MG63 (cell line): ENCODE measurements at places on chromosomes 5 and 9. TPM values are rescaled to one million over a fixed set of nuclear protein-coding genes. Genes with fewer than 3 reads are reported as not detected.
A peak's percentile ranks its signal among the peaks of the same experiment; 100 is the strongest.

Gene LHX3
- not detected in 2 replicates for total RNA-seq

DNA sequence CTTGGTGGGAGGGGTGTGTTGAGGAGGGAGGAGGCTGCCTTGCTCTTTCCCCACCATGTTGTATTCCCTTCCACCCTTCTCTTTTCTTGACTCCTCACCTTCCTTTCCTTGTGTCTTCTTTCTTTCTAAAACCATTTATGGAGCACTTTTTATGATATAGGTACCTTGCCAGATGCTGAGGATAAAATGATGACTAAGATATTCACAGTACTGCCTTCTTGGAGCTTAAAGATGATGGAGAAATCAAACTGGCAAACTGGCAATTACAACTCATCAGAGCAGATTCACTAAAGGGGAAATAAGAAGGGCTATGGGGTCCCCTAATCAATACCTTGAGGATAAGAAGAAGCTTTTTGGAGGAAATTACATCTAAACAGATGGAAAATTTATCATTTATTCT, 273.2 kb upstream of the MEF2C start:
- DNase-seq, result no peak

DNA sequence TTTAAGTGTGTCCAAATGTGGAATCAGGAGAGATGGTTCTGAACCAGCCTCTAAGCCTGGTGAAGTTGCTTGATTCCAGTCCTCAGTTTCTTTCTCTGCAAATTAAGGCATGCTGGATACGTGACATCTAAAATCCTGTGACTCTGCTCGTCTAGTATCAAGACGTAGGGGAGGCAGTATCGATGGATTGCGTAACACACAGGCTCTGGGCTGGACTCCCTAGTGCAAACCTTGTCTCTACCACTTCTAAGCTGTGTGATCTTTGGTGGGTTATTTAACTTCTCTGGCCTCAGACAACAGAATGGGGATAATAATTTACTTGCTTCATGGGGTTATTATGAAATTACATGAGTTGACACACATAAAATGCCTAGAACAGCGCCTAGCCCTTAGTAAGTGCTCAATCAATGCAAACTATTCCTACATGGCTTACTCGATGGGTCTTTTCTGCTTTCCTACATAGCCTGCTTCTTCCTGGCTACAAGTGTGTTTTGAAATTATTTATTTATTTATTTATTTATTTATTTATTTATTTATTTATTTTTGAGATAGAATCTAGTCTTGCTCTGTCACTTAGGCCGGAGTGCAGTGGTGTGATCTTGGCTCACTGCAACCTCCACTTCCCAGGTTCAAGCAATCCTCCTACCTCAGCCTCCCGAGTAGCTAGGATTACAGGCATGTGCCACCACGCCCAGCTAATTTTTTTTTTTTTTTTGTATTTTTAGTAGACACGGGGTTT, 102.1 kb downstream of the EGFLAM start:
- DNase-seq, result no peak

DNA sequence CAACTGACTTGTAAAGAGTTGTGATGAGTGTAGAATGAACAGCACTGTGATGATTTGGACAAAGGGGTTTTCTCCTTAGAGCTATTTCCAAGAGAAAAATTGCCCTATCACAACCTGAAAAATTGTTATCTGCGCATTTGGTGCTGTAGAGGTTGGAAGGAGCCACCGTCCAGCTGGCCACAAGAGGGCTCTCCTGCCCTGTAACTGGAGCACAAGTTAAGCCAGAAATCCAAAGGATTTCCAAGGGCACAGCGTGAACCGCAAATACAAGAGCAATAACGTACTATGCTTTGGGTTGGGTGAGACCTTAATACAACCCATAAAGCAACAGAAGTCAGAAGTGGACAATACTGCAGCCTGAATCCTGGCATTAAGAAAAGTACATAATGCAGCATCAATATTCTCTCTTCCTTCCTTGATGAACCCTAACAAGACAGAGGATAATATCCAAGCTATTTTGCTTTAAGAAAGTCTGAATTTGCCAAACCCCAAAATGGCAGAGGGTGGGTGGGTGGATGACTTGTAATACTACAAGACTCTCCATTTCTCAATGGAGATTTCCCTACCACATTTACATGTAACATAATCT, 56.8 kb upstream of the SMIM32 start:
- peak; percentile 66 for DNase-seq

DNA sequence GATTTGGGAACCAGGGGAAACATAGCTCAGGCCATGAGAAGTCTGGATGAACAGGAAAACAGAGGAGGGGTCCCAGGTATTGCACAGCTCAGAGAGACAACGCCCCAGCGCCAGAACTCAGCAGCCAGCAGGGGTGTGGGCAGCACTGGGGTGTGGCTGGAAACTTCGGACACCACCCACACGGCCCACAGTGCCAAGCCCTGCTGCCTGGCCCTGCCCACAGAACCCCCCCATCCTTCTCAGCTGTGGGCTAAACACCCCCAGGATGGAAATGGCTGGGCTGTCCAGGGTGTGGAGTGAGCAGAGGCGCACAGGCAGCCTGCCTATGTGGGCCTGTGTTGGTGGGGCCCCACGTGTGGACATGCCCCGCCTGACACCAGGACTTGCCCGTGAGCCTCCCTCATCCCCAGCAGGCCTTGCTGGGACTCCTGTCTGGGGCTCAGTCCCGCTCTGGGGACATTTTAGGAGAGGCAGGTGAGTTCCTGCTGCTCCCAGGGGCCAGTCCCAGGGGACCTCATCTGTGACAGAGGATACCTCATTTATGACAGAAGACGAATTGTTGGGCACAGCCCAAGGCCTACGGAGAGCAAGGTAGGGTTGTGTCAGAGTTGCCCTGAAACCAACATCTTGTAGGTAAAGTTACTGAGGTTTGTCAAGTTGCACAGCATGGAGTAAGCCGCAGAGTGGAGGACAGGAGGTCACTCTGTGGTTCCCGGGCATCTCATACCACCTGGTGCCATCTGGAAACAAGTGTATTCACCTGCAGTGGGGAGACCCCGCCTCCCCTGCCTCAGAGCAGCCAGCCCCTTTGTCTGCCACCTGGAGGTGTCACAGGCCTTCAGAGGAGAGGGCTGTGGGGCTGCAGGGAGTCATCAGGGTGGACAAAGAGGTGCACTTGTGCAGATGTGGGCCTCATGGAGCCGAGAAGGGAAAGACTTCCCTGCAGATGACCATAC, 183.2 kb downstream of the AUH start:
- no peak for DNase-seq

Gene SMU1
- total RNA-seq, result 26.6 and 27.1 TPM in 2 replicates

DNA sequence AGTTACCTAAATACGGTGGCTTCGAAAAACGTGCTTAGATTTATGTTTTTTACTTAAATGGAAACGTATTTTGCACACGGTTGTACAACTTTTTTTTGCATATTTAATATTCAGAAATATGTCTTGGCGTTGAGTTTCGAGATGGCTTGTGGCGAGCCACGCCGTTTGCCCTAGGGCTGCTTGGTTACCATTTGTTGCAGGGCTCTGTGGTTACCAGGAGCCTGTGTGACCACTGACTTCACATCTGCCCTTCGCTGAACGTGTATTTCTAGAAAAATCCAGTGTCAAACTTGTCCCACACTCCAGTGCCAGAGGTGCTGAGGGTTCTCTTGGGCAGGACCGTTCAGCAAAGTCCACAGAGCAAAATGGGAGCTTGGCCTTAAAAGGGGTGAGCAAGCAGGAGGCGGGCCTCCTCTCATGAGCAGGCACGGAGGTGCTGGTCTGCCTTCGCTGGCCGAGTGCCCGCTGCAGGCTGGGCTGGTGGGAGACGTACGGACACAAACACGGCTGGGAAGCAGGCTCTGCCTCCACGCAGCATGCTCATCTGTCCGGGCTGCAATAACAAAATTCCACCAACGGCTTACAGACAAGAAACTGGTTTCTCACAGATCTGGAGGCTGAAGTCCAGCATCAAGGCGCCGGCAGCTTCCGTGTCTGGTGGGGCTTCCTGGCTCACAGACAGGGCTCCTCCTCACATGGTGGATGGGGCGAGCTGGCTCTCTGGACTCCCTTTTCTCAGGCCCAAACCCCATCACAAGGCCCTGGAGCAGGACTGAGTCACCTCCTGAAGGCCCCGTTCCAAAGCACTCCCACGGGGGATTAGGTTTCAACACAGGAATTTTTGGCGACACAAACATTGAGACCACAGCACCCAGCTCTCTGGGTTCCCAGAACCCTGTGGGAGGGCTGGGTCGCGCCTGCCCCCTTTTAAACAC, 5.4 kb downstream of the MRPL36 start:
- DNase-seq, result peak; percentile 100

Gene REEP2
- 1.4 and 1.8 TPM in 2 replicates for total RNA-seq

Gene RASEF
- total RNA-seq, result 0.92 TPM in 1 of 2 replicates, not detected in the other

Gene IL4
- total RNA-seq, result not detected in 2 replicates

DNA sequence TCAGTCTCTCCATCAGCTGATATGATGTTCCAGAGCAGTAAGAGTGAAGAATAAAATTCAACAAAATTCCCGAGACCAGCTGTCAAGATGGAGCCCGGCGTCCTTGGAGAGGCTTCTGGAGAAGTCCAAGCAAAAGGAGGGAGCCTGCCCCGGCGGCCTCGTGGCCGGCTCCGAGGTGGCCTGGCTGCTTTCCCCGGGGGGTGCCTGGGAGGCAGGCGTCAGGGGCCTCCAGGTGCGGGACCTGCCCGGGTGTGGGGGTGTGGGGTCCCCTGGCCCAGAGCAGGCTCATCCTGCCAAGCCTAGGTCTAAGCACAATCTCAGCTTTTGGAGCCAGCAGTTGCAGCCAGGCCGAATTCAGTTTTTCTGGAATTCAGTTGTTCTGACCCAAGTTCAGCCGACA, 122.6 kb upstream of the IQGAP2 start:
- DNase-seq, result no peak

DNA sequence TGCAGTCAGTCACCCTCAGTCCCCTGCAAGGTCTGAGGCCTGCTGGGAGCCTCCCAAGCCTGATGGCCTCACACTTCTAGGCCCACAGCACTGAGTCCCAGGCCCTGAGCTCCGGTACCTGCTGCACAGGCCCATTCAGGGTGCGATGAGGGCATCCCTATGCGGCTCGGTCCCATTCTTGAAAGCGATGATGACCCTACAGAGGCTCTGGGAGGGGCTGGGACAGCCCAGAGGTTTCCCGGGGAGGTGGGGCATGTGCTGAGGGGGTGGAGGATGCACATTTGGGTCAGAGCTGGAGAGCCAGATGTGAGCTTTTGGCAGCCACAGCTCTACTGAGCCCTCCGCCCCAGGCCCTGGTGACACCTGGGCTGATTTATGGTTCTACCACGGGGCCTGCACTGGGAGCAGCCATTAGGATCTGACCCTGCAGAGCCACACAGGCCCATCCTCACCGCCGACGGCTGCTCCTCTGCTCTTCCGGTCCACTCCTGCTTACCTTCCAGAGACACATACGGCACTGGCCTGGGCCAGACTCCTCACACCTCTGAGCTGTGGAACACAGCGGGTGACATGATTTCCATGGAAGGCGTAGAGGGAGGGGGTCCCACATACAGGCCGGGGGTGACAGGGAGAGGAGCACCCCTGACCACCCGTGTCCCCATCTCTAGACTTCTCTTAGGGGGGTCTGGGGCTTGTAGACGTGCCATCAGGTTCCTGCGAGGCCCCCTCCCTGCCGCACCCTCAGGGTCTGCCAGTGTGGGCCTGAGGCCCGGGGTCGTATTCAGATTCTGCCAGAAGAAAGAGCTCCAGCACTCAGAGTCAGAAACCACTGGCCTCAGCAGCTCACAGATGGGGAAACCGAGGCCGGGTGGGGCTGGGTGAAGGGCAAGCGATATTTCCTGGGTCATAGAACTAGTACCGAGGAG, 53.4 kb downstream of the COL23A1 start:
- DNase-seq, result no peak

DNA sequence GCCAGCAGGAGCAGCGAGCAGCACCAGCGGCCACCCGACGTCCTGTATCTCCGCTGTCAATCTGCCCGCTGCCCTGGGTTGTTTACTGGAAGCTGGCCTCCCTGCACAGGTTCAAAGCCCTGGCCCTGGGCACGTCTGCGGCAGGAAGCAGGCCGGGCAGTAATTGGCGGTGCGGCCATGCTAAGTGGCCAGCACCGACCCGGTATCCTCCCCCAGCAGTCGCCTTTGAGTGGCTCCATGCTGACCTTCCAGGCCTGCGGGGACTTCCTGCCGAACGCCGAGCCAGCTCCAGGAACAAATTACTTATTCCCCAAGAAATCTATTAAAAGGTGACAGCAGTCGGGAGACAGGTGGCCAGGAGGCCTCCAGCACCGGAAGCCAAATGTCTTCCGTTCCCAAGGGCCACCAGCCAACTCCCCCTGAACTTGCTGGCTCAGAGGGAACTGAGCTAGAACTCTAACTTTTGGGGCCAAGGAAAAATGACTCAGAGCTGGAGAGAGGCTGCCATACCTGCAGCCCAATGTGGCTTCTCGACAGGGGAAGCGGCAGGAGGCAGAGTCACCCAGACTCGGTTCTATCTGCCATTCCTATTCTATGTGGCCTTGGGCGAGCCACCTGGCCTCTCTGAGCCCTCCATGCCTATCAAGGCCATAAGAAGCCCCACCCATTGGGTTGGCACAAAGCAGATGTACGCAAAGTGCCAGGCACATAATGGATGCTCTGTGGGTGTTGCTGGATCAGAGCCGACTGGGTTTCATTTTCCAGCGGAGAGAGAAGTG, 13.7 kb upstream of the PSMB7 start:
- DNase-seq, result no peak

DNA sequence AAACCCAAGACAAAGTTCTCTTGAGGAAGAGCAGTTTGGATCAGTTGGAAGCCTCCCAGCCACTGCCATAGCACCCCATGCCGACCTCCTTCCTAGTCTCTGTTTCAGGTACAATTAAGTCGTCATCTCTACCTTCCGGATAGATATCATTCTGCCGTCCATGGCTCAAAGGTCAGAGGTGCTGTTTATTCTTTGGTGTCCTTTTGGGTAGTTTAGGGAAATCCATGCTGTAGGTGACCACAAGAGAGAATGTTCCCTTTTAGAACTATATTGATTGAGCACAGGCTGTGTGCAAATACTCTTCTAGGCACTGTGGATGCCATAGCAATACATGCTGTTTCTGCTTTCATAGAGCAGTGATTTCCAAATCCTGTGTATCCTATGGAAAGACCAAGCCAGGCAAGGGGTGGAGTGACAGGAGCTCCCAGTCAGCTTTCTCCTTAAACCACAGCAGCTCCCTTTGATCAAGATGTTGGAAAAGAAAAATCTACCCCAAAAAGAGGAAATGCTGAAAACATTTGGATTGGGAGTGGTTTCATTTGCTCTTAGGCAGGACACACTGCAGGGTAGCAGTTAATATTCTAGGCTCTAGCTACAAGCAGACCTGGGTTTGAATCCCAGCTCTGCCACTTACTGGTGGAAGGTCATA, 127.9 kb downstream of the PALM2AKAP2 start:
- DNase-seq, result no peak

GRCh38 chr9:114559830-114560513, 27.6 kb upstream of the ATP6V1G1 start:
- DNase-seq, result no peak

GRCh38 chr5:144142139-144142823, 28.2 kb downstream of the YIPF5 start:
- no peak for DNase-seq

GRCh38 chr9:135524130-135524861, 3.1 kb downstream of the LCN1 start:
- no peak for DNase-seq
